ENCODE measurements at places on chromosomes 6 and 20.
A peak's percentile ranks its signal among the peaks of the same experiment; 100 is the strongest.

- DNase-seq = peak; percentile 29
Measured at GRCh38 chr20:41411391-41411847, 44.8 kb upstream of the EMILIN3 start.

DNA sequence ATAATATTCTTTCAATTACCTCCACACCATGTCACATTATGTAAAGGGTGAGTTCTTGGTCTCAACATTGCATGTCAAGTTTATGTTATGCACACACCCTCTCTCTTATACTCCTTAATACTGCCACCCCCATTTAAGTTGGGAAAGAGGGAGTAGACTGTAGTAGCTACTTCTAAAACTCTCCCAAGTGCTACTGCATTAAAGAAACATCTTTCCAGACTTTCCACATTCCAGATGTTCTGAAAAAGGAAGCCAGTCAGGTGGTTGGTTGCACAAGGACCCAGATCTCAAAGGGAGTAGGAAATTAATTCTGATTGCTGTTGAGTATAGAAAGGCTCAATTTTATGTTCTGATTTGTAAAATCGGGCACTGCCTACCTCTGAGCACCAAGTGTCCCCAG, 419.5 kb downstream of the CD83 start:
- DNase-seq = no peak

GRCh38 chr20:37702403-37703034, 8.7 kb downstream of the CTNNBL1 start:
- DNase-seq = no peak

- no peak for DNase-seq
Measured at GRCh38 chr6:28349344-28349891, 329 bp upstream of the ZKSCAN3 start.

GRCh38 chr6:14046476-14047068, 71.0 kb upstream of the CD83 start:
- peak; percentile 66 for DNase-seq

- no peak for DNase-seq
Measured at GRCh38 chr6:20877008-20877937, 343.0 kb downstream of the CDKAL1 start.

GRCh38 chr6:5053864-5054244, 31.3 kb upstream of the PPP1R3G start:
- DNase-seq = no peak

- DNase-seq = peak; percentile 92
Measured at GRCh38 chr6:33082702-33083101, 6.9 kb downstream of the HLA-DPB1 start.

- DNase-seq = no peak
Measured at GRCh38 chr6:169168706-169169105, 84.9 kb downstream of the THBS2 start.

DNA sequence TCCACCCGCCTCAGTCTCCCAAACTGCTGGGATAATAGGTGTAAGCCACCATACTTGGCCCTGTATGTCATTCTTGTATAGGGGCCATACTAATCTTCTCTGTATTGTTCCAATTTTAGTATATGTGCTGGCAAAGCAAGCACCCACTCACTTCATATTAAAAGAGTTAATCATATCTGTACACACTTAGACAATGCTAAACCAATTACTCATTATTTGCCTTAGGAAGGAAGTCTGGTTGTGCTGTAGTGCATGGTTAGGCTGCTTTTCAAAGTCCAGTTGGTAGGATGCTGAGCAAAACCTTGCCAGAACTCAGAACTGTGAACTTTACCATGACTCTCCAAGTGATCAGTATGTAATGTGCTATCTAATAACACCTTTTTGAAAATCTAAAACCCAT, 88.6 kb downstream of the LIN28B start:
- no peak for DNase-seq

GRCh38 chr6:159979136-159979874, 10.4 kb downstream of the IGF2R start:
- DNase-seq = no peak

DNA sequence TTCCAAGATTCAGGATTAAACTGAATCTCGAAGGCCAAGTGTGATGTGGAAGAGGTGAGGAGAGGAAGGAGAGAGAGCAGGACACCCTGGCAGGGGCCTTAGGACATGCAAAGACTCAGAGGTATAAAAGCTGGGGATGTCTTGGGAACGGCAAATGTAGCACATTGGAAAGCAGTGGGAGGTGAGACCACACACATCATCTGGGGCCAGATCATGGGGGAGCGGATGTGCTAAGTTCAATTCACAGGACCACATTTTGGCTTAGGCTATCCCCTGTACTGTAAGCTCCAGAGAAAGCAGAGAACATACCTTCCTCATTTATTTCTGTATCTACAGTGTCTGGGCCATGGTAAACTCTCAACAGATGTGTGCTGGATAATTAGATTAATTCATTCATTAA, 59.5 kb upstream of the MBOAT1 start:
- DNase-seq = no peak

DNA sequence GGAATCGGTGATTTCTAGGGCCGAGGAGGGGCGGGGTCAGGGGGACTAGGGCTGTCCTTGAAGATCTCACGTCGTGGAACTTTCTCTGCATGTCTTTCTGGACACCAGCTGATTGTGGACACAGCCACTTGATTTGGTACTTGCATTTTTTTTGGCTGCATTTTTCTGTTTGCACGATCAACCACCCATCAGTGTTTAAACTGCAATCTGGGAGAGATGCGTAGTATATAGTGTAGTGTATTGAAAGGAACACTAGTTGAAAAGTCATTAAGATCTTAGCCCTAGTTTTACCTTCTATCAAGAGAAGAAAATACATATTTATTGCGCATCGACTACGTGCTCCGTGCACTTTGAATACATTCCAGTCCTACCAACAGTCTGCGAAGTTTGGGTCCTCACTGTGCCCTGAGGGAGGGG, 657 bp downstream of the NT5DC1 start:
- peak; percentile 81 for DNase-seq

DNA sequence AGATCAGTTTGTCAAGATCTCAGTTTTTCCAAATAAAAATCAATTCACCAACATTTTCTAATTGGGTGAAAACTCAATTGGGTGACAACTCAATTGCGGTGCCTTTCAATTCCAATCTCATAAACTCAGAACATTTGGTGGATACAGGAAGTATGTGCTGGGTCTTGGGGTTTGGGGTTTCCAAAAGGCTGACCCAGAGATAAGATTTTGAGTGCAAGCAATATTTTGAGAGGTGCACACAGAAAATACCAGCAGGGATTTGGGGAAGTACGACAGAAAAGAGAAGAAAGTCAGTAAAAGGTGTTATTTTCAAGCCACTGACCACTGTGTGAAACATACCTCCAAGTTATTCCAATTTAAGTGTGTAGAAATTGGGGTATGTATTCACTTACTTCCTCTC, 258.0 kb downstream of the PHACTR1 start:
- no peak for DNase-seq

Data from cerebellar cortex (tissue), 1 donor.